Sciatic nerve (tissue), 2 donors: ENCODE measurements at places on chromosomes 2 and 18. TPM values are rescaled to one million over a fixed set of nuclear protein-coding genes. Genes with fewer than 3 reads are reported as not detected.
A peak's percentile ranks its signal among the peaks of the same experiment; 100 is the strongest.

DNA sequence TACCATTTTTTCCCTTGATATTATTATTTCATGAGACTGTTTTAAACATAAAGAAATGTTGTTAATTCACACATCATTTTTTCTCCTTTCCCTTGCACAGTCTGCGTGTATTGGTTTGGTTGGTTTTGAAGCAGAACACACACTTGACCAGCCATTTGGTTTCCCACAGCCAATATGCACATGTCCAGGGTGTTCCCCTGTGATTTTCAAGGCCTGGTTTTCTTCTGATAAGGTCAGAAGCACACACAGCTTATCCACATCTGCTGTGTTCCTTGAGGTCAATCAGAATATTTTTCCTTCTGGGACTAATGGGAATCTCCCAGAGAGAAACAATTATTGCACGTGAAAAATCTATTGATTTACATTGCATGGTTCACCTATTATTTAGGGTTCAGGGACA is 103.2 kb upstream of the EFEMP1 start:
- no peak for DNase-seq

GRCh38 chr2:128623776-128624761 is 305.4 kb upstream of the HS6ST1 start:
- DNase-seq, result no peak

DNA sequence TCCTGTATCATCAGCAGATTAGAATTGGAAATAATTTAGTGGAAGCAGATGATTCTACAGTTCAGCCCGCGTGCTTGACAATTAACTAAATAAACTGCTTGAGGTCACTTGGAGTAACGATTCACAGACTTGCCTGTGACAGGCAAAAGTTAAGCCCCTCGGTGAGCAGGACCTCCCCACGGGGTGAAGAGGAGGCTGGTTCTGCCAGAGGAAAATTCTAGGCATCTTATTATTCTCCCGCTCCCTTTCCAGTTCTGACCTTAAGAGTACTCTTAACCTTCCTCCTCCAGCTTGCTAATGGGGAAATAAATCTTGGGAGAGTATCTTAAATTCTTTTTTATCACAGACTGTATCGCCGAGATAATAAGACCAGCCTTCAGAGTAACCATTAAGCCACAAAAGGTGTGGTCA is 169.7 kb upstream of the SMAD2 start:
- no peak for DNase-seq

- DNase-seq, result no peak
Measured at GRCh38 chr2:118835746-118836410, 11.6 kb downstream of the EN1 start.

DNA sequence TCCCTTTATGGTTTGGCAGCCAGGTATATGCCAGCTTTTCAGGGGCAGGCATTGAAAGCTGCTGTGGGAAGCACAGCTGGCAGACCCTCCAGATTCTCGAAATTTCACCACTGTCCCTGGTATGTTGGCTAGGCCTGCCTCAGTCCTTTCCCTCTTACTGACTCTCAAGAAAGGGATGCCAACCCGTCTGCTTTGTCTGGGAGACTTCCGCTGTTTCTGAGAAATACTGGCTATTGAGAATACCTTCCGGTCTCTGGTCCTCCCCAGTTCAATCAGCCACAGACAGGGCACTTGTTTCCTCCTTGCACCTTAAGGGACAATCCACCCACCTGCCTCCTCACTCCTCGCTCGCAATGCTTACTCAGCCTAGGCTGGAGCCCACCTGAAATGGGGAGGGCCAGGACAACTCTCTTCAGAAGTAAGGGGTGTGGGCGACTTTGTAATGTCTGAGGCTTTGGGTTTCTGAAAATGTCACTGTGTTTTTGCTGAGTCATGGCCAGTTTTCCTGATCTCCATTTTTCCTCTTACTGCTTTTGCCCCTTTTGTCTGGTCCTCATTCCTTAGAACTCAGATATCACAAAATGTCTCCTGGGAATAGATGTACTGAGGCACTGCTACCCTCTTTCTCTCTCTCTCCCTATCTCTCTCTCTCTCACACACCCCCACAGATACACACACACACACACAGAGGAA is 571.1 kb downstream of the TNS1 start:
- no peak for DNase-seq

- no peak for DNase-seq
Measured at GRCh38 chr18:37443325-37444055, 122.1 kb downstream of the CELF4 start.

GRCh38 chr18:79629249-79629558 is 50.4 kb upstream of the CTDP1 start:
- DNase-seq, result peak; percentile 30

DNA sequence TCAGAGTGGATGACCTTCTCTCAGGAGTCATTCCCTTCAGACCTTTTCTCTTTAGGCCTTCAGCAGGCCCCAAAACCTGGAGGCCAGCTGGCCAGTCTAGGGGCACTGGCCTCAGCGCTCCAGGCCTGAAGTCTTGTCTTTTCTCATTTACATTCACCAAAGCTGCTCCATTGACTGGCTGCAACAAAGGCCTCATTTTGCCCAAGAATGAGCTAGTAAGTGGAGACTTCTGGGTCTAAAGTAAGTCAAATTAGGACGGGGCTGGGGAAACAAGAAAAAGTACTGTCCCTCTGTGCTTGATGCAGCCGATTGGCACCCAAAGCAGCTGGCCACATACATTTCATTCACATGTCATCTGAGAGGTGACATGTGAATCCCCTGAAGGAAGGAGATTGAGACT is 83.8 kb upstream of the RIOK3 start:
- DNase-seq, result no peak

GRCh38 chr18:77708826-77709506 is 459.3 kb downstream of the GALR1 start:
- DNase-seq, result no peak

DNA sequence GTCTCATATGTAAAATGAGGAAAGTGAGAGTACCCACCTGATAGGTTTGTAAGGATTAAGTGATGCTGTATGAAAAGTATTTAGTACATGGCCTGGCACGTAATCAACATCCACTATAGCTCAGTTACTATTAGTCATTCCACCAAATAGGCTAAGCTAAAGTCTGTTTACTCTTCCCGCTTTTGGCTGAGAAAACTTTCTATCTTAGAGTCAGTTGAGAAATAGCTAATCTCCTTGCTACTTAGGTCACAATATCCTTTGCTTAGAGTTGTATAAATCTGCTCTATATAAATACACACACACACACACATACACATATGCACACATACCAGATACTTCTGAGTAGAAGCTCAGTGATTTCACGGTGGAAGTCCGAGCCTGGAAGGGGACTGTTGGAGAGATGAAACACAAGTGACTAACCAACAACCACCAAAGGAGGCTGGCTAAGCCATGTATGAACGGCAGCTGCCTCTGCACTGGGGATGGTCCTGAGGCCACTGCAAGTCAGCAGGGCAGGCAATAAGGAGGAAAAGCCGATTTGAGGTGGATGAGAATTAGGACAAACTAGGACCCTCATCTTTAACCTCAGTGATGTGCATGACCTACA is 104.6 kb upstream of the EPHA4 start:
- DNase-seq, result no peak

DNA sequence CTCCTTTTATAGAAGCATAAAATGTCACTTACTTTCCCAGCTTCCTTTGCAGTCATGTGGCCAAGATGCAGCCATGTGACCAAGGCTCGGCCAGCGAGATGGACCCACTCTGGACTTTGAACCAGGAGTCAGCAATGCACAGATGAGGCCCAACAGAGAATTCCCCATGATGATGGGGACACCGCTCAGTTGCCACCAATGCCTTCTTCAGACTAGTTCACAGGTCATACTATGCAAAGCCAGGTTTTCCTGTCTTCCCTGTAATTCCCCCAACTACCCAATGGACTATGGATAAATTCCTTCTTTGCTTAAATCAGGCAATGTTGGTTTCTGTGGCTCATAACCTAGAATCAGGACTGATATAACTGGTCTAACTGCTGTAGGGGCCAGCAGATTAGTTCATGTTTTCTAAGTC is 22.5 kb upstream of the REL start:
- DNase-seq, result no peak

DNA sequence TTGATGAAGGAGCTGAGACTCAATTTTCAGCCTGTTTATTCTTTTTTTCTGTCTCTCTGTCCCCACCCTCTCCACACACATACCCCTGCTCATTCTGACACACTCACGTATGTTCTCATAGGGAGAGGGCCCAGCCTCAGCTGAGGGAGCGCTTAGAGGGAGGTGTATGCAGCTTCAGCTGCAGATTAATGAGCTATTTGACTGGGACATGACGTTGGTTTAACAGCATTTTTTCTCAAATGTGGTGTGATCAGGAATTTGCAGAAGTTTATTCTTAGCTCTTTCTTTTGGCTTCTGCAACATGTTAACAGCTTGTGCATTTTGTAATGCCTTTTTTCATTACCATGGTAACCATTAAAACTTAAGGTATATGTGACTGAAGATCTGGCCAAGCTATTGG is 1547.1 kb upstream of the PIK3C3 start:
- DNase-seq, result no peak

Gene ODC1
- 33.1 TPM for total RNA-seq

GRCh38 chr2:215899141-215900074 is 113.9 kb downstream of the MREG start:
- DNase-seq, result no peak

DNA sequence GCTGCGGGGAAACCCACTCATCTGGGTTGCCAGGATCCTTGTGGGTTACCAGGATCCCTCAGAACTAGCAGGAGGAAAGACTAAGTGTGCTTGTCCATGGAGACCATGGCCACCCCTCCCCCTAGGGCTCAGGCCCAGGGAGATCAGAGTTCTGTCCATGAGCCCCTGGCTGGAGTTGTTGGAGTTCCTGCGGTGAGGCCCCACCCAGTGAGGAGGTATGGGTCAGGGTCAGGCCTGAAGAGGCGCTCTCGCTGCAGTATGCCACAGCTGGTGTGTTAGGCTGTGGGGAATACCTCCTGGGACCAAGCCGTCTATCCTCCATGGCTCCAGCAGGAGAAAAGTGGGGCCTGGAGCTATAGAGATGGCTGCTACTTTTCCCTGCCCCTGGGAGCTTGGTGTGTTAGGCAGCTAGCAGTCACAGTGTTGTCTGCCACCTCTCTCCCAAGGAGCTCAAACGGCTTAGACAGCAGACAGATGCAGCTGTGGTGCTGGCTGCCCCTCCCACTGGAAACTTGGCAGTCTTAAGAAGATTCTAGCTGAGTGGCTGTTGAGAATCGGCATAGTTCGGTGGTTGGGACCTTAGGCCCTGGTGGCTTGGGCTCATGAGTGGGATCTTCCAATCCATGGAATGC is 240.3 kb upstream of the CELF4 start:
- no peak for DNase-seq

- no peak for DNase-seq
Measured at GRCh38 chr2:8193686-8194615, 487.9 kb upstream of the ID2 start.

DNA sequence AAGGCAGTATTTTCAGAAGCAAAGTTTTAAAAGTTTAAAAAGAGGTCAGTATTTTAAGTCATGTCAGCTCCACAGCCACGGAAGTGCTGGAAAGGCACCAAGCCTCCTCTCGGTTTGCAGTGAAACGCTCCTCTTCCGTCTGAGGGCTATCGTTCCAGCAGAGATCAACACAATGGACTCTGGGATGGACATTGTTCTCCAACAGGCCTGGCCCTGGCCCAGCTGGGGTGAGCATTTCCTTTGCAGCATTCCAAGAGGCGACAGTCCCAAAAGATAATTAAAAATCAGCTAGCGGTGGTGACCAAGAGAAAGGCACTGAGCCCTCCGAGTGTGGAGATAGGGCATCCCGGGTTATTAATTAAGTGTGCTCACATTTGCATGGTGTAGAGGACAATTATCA is 95.9 kb upstream of the LCLAT1 start:
- no peak for DNase-seq

Gene RGPD3
- 0.22 TPM for total RNA-seq

Gene UGT1A8
- not detected for total RNA-seq

DNA sequence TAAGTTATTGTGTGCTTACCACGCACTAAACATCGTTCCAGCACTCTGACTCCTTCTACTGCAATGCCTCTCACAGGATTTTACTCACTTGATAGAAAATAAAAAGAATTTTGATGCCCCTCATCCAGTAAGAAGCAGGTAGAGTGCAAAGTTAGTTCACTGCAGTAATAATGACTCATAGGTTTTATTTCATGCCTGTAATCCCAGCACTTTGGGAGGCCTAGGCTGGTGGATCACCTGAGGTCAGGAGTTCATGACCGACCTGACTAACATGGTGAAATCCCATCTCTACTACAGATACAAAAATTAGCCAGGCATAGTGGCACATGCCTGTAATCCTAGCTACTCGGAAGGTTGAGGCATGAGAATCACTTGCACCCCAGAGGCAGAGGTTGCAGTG is 190.6 kb downstream of the RAD51AP2 start:
- DNase-seq, result no peak

DNA sequence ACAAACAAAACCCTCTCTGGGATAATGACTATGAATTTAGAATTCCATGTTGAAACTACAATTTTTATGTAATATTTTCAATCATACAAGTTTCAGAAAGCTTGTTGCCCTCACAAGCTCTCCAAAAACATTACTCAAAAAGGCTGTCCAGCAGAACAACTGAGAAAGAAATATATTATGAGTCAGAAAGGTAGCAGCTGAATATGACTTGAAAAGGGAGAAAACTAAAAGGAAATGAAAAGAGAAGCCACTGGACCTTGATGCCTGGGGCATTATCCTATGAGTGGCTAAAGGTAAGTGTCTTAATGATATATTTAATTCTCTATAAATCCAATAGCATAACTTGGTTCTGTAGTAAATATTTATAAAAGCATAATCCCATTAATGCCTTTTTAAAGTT is 61.8 kb downstream of the NXPH2 start:
- no peak for DNase-seq

Gene NMUR1
- 1.4 TPM for total RNA-seq

- DNase-seq, result no peak
Measured at GRCh38 chr2:112154246-112155117, 16.3 kb downstream of the FBLN7 start.

- DNase-seq, result no peak
Measured at GRCh38 chr2:98793897-98794830, 63.2 kb upstream of the MGAT4A start.

DNA sequence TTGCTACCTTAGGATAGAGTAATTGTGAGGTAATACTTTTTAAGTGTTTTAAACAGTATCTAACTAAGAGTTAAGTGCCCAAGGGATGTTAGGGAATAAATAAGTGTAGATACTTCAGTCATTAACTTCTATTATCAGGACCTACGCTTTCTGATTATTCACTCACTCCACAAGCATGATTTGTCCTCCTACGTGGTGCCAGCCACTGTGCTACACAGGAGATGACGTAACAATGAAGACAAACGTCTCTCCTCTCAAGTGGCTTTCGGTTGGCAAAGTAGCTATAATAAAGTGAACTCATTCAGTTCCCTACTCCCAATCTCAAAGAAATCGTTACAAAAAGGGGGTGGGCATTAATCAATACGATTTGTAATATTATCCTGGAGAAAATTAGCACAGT is 100.9 kb upstream of the SETBP1 start:
- no peak for DNase-seq

Gene TMEM37
- 7.1 TPM for total RNA-seq

Gene TFPI
- 106 TPM for total RNA-seq

DNA sequence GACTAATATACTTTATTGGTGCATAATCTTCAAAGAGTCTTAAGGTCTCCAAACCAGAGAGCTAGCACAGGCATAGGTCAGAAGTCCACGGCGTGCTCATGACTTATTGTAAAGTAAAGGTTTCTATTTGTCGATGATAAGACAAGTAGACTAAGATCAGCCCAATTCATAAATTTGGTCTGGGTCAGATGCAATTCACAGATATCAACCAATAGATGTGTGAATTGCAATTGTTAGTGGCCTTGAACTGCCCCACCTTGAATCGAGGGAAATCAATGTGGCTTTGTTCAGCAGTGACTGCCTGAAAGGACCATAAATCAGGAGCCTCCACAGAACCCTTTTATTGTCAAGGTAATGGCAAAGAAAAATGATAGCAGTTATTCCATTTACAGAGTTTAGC is 39.1 kb upstream of the CPS1 start:
- DNase-seq, result no peak

Gene IMPA2
- total RNA-seq, result 15.8 TPM
